Stimulated activated CD4-positive, alpha-beta T cell treated with anti-CD3 and anti-CD28 coated beads, TNF-alpha, amount 100 ng/mL, for 4 hours (primary cell): ENCODE measurements at places on chromosomes 5 and 9.

GRCh38 chr5:25481463-25481862 lies 836.7 kb upstream of the CDH10 start:
- DNase-seq, result no peak

- DNase-seq, result no peak
Measured at GRCh38 chr5:68099327-68099726, 116.2 kb upstream of the PIK3R1 start.

- no peak for DNase-seq
Measured at GRCh38 chr5:175243441-175243840, 200.5 kb downstream of the DRD1 start.

DNA sequence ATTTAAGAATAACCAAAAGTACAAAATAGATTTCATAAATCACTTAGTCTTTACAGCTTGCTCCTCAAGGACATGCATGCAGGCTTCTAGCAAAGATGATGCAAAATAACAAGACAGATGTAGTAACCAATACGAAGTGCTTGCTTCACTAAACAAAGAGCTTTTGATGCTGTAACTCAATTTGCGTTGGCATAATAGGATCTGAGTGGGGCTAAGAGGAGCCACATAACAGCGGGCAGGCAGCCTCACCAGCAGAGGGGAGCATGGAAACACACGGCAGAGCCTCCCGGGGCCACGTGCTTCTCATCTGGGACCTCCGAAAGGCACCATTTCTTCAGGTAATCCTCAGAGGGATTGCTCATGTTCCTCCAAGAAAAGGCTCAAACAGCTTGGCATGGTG lies 139.7 kb downstream of the C5orf15 start:
- DNase-seq, result no peak

GRCh38 chr5:38465061-38465460 lies 91.4 kb downstream of the LIFR start:
- no peak for DNase-seq

- no peak for DNase-seq
Measured at GRCh38 chr5:77333451-77334123, 123.1 kb downstream of the PDE8B start.

DNA sequence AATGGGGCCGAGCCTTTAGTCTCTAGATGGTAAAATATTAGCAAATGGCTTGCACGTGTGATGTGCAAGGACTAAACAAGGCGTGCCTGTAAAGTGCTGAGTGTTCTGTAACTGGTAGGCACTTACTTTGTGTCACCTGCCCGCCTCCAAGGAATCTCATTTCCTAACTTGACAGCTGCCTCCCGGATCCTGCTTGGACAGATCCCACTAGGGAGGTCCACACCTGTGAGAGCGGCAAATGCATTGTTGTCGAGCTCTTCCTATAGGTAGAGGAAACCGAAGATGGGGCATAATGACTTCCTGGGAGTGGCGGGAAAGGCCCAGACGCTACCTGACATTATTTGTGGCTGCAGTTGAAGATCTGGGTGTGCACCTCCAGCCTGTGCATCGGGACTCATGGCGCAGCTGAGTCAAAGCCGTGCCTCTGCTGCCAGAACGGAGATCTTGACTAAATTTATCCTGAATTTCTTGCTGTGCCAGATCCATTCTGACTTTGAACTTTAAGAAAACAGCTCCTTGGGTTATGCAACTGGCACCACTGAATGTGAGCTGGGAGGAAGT lies 79.8 kb downstream of the TENT4A start:
- no peak for DNase-seq

DNA sequence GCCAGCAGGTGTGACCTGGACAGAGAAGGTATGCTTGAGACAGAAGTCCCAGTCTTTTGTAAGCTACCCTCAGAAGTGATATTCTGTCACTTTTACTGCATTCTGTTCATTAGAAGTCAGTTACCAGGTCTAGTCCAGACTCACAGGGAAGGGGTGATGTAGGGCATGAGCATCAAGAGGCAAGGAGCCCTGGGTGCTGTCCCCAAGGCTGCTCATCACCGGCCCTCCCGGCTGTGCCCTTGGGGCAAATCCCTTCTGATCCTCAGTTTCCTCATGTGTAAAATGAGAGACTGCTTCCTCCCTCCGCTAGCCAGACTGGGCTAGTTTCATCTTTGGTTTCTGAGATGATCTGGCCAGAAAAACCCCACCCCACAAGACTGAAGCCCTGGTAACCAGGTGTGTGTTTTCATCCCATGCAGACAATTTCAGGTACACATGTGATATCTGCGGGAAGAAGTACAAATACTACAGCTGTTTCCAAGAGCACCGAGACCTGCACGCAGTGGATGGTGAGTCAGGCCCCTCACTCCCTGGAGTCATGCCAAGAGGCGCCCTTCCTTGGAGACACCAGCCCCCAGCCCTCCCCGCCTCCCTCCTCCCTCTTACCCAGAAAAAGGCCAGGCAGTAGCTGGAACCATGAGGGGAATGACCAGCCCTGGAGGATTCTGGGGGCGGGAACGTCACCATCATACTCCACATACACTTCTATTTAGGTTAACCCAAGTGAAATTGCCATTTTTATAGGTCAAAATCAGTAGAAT lies 71.0 kb downstream of the AMBP start:
- no peak for DNase-seq

DNA sequence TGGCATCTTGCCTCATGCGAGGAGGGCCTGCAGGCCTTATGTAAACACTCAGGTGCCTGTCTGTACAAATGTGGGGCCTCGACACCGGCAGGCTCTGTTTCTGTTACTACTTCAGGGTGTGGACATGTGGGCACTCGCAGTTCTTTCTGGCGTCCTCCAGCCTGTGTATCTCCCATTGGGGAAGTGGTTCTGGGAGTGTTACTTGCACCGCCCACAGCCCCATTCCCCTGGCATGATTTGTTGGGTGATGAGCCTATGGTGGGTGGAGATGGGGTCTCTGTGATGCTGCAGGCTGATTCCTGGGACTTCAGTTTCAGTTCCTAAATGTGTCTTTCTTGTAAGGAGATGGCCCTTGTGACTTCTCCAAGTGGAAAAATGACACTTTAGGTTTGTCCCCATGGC lies 82.1 kb upstream of the PITX1 start:
- DNase-seq, result no peak

- no peak for DNase-seq
Measured at GRCh38 chr5:7039074-7039473, 325.8 kb downstream of the TENT4A start.

DNA sequence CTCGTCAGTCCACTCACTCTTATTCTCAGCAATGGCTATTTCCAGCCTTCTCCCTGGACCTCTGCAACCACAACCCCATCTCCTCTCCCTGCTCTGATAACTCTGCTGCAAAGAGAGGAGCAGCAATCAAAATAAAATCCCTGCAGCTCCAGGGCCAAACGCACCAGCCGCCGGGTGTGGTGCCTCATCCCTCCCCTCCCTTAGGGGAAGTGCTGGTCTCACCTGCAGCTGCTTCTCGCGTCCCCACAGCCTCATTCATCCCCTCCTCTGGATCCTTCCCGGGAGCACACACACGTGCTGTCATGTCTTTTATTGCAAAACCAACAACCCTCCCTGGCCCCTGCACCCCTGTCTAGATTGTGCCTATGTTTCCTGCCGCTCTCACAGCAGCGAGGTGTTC lies 77.8 kb downstream of the TENT4A start:
- no peak for DNase-seq

- DNase-seq, result no peak
Measured at GRCh38 chr9:114287001-114287762, 35.7 kb upstream of the ORM1 start.

GRCh38 chr9:113921396-113921925 lies 45.4 kb downstream of the ZNF618 start:
- DNase-seq, result no peak

- DNase-seq, result no peak
Measured at GRCh38 chr9:69829484-69829883, 8.9 kb downstream of the CFAP95 start.

- no peak for DNase-seq
Measured at GRCh38 chr9:96532173-96532572, 82.2 kb downstream of the HABP4 start.
